ENCODE measurements at places on chromosomes 7 and 10. TPM values are rescaled to one million over a fixed set of nuclear protein-coding genes. Genes with fewer than 3 reads are reported as not detected.

Gene NPVF
- total RNA-seq, result not detected

Gene FAM131B
- 0.76 TPM for total RNA-seq

Gene GALNT11
- total RNA-seq, result 26.9 TPM

Gene LRRC18
- total RNA-seq, result not detected

Gene NCF1
- total RNA-seq, result 5.4 TPM

Gene ADGRA1
- total RNA-seq, result not detected

Gene FAM24B
- total RNA-seq, result 4.2 TPM

Gene NEBL
- 61.8 TPM for total RNA-seq

Gene MRLN
- total RNA-seq, result not detected

Gene CDK1
- 50.4 TPM for total RNA-seq

Gene CASD1
- 4.9 TPM for total RNA-seq

Gene APBB1IP
- 1.6 TPM for total RNA-seq

Gene GALNT17
- 22.1 TPM for total RNA-seq

Gene ZNF485
- 3.0 TPM for total RNA-seq

Gene IFIT5
- 4.4 TPM for total RNA-seq

Gene WDR86
- 4.6 TPM for total RNA-seq

Gene PLEKHS1
- not detected for total RNA-seq

Gene BTBD16
- not detected for total RNA-seq

Gene GPAM
- total RNA-seq, result 2.4 TPM

Gene COL28A1
- 0.11 TPM for total RNA-seq

Gene PTPRZ1
- total RNA-seq, result 58.4 TPM

- DNase-seq, result no peak
These were observed 53.2 kb upstream of the FAM3C start for GRCh38 chr7:121449329-121449728.

DNA sequence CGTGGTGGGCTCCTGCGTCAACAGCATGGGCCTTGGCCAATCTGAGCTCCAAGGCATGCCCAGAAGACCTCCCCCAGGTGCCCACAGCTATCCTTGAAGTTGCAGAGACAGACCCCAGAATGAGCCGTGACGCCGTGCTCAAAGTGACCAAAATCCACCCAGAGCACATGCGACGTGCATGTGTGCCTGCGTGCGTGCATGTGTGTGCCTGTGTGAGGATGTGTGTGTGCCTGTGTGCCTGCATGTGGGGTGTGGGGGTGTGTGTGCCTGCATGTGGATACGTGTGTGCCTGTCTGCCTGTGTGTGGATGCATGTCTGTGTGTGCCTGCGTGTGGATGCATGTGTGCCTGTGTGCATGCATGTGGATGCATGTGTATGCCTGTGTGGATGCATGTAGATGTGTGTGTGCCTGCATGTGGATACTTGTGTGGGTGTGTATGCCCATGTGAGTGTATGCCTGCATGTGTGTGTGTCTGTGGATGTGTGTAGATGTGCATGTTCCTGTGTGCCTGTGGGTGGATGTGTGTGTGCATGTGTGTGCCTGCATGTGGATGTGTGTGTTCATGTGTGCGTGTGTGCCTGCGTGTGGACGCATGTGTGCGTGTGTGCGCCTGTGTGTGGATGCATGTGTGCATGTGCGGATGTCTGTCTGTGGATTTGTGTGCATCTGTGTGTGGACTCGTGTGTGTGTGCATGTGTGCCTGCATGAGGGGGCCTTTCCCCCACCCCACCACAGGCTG lies 42.6 kb downstream of the PWWP2B start:
- no peak for DNase-seq

- DNase-seq, result no peak
These were observed 110.9 kb downstream of the COL13A1 start for GRCh38 chr10:69912589-69912988.

GRCh38 chr10:8520382-8520781 lies 465.9 kb downstream of the GATA3 start:
- DNase-seq, result no peak

DNA sequence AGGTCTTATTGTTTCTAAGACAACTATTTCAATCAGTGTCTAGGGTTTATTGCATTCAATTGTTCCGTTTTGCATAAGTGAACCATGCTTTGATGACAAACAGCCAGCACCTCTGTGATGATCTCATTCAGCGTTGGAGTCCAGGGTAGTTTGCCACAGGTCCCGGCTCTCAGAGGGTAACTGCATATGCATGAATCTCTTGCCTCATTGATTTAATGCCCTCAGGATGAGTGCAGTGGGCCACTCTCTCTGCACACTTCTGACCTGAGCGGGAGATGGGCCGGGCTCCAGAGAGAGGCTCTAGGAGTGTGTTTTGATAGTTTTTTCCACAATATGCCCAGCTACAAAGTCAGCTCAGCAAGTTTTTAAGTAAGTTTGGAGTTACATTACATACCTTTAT lies 83.9 kb downstream of the HECW1 start:
- no peak for DNase-seq

DNA sequence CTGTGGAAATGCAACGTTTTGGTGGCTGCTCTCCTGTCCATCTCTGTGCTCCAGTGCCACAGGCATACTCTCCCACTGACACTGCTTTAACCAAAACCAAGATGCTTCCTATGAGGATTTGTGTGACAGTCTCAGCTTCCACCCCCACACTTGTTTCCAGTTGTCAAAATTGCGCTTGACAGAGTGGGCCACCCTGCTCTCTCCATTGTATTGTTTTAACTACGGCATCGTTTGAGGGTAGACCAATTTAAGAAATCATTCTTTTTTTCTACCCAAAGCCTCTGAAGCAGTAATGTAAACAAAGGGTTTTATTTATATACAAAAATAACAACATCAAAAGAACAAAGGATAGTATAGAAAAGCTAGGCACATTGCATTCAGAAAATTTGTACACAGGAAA lies 178.0 kb downstream of the INHBA start:
- no peak for DNase-seq

DNA sequence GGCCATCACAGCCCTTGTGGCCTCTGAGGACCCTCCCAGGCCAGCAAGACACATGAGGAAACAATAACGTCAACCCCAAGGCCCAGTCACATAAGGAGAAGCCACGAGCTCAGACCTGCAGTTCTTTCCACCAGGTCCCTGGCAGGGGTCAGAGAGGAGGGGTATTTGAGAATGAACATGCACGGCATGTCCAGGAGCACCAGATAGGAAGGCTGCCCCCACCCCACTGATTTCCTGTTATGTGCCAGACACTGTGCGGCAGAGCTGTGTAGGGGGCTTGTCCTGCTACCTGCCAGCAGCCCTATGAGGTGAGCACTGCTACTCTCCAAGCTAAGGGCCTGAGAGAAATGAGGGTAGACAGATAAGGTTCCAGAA lies 40.7 kb upstream of the ZMIZ1 start:
- no peak for DNase-seq

GRCh38 chr10:96446966-96447596 lies 66.6 kb downstream of the TLL2 start:
- no peak for DNase-seq

- no peak for DNase-seq
These were observed 117.3 kb upstream of the PCBD1 start for GRCh38 chr10:71005337-71006305.

- DNase-seq, result no peak
These were observed 178.8 kb downstream of the SKAP2 start for GRCh38 chr7:26685606-26686005.

- no peak for DNase-seq
These were observed 479.3 kb upstream of the KLF6 start for GRCh38 chr10:4264209-4264865.

- no peak for DNase-seq
These were observed 772.3 kb upstream of the GHITM start for GRCh38 chr10:83367036-83367435.

GRCh38 chr7:125316466-125316865 lies 386.8 kb upstream of the POT1 start:
- no peak for DNase-seq

- no peak for DNase-seq
These were observed 8.8 kb upstream of the ZC3HAV1 start for GRCh38 chr7:139118234-139118804.

GRCh38 chr7:2273866-2274265 lies 31.8 kb downstream of the NUDT1 start:
- DNase-seq, result no peak

- no peak for DNase-seq
These were observed 36.8 kb downstream of the AVL9 start for GRCh38 chr7:32532086-32532485.

GRCh38 chr10:61890430-61890829 lies 11.1 kb upstream of the ARID5B start:
- DNase-seq, result no peak

DNA sequence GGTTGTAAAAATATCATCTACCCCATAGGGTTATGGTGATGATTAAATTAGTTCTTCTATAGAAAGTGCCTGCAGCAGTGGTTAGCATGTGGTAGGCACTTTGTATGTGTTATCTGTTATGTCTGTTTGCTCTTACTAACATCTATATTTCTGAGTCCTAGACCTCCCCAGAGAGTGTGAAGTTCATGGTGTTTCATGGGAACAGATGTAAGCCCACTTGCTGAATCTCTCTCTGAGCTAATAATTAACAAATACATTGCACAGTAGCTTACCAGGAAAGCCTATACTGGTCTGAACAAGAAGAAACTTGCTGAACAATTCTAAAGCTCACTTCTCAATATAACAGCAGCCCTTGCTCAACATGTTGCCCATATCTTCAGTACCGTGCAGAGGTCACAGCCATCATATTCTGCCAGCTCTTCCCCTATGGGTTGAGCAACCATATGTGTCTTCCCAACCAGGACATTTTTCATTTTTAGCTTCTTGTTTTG lies 100.1 kb downstream of the NPSR1 start:
- DNase-seq, result no peak

DNA sequence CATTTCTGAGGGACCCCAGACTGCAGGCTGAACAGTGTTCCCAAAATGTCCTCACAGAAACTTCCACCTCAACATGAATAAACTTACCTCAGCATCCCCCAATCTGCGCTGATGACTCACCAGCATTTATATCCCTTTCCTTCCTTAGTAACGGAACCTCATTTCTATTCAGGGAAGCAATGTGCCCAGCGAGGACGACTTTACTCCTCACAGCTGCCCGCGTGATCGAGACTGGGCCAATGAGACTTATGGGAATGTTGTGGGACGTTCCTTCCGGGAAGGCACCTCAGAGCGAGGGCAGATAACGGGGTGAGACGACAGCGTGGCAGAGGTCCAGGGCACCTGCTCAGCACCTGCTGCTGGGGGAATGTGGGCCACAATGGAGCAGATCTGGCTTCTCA lies 73.1 kb upstream of the CAMK2B start:
- DNase-seq, result no peak

DNA sequence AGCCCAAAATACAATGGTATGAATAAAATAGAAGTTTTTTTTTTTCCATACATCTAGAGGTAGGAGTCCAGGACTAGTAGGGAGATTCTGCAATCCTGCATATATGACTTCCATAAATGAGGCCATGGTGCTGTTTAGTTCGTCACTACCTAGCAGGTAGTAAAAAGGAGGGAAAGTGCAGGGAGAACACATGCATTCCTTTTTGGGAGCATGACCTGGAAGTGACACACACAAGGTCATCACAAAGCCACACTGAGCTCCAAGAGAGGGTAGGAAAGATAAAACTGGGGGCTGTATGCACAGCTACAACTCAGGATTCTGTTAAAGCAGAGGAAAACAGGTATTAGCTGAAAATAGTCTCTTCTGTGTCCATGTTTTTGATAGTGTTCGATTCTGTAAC lies 2.2 kb downstream of the CROT start:
- DNase-seq, result no peak

GRCh38 chr10:35135861-35136260 lies 9.2 kb downstream of the CREM start:
- no peak for DNase-seq

GRCh38 chr10:8063935-8064334 lies 9.4 kb downstream of the GATA3 start:
- DNase-seq, result no peak

- no peak for DNase-seq
These were observed 38.5 kb upstream of the STEAP4 start for GRCh38 chr7:88344956-88345832.

GRCh38 chr7:47093320-47094234 lies 488.3 kb downstream of the TNS3 start:
- no peak for DNase-seq

- no peak for DNase-seq
These were observed 122.4 kb downstream of the CTTNBP2 start for GRCh38 chr7:117750612-117751563.

- no peak for DNase-seq
These were observed 171.7 kb downstream of the LSM5 start for GRCh38 chr7:32318300-32319011.
